ENCODE measurements at places on chromosomes 16 and 17. TPM values are rescaled to one million over a fixed set of nuclear protein-coding genes. Genes with fewer than 3 reads are reported as not detected.

GRCh38 chr17:32298298-32298697, 32.7 kb downstream of the RHBDL3 start:
- no peak overlapping the region for H3K27ac ChIP-seq
- no peak for DNase-seq
- no peak overlapping the region for H3K4me3 ChIP-seq

DNA sequence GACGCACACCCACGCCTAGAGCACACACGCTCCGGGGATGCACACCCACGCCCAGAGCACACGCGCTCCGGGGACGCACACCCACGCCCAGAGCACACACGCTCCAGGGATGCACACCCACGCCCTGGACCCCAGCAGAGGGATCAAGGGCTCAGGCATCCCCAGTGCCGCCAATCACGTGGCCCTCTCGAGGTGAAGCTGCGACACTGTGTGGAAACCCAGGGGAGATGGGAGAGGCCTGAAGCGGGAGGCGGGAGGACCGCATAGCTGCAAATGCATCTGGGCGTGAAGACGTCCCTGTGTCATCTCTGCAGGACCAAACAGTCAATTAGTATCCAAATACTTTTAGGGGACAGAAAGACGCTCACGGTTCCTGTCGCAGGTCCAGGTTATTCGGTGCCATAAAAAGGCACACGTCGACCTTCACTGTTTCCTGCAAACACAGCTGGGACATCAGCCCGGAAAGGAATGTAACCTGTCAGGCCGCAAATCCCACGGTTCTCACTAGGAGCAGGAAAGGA, 56.4 kb downstream of the TBC1D16 start:
- DNase-seq: no peak
- no peaks in the 10 kb centered on the region for H3K4me1 ChIP-seq
- H3K27ac ChIP-seq: no peak overlapping the region
- H3K36me3 ChIP-seq: peaks cover 5% of the 10 kb centered on the region

The NTN1 gene
- 6.5 TPM for total RNA-seq

The RHBDL3 gene
- total RNA-seq: not detected

The ITGAX gene
- total RNA-seq: 268 TPM

GRCh38 chr17:14321980-14322776, 21.3 kb downstream of the HS3ST3B1 start:
- H3K4me3 ChIP-seq: no peak overlapping the region
- no peak overlapping the region for H3K27ac ChIP-seq
- no peaks in the 10 kb centered on the region for H3K27me3 ChIP-seq

Data from upper lobe of left lung (tissue), 6 donors.